Smooth muscle cell of the coronary artery (primary cell): ENCODE measurements at places on chromosomes 2 and 18. TPM values are rescaled to one million over a fixed set of nuclear protein-coding genes. Genes with fewer than 3 reads are reported as not detected.

MOGAT1 gene
- total RNA-seq, result not detected in 2 replicates

IL18R1 gene
- total RNA-seq, result 1.1 and 4.3 TPM in 2 replicates

PSMA8 gene
- not detected in 2 replicates for total RNA-seq

RIT2 gene
- not detected in 2 replicates for total RNA-seq

MARCHF4 gene
- 0.12 and 2.9 TPM in 2 replicates for total RNA-seq

ZNF516 gene
- total RNA-seq, result 11.2 and 12.6 TPM in 2 replicates

SLC16A14 gene
- 0.47 and 3.2 TPM in 2 replicates for total RNA-seq

ACMSD gene
- not detected in 2 replicates for total RNA-seq

GCG gene
- total RNA-seq, result not detected in 2 replicates

GALR1 gene
- total RNA-seq, result under 0.01 TPM in 1 of 2 replicates, not detected in the other
